GM06990 (cell line): ENCODE measurements at places on chromosomes 1 and 21.

DNA sequence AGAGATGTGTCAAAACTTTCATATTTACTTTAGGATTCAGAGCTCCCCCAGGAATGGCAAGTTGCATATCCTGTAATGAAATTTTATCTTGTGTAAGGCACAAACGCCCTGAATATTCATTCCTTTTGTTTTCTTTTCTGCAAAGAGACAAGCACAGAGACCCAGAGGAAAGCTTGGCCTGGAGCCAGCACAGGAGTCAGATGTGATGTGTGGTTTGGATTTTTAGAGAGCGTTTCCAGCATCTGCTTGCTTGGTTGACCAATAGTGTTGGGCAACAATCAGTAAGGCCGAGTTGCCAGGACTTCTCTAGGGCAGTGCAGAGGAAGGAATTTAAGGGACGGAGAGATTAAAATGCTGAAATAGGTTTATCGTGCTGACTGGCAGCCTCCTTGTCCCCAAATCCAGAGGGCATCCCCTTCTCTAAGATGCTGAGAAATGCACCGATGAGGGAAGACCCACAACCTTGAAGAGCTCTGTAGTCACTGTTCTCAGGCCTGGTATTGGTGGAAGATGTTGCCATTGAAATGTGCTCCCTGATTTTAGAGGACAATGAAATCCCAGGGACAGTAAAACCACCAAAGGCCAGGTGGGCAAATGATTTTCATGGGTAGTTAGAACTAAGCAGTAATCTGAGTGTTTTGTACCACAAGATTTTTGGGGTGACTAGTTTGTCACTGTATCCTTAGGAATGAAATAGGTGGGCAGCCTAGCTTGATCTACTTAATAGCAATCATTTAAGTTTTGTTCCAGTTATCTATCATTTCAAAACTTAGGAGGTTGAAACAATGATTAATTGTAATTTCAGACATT lies 37.9 kb upstream of the RHOU start:
- DNase-seq = no peak

DNA sequence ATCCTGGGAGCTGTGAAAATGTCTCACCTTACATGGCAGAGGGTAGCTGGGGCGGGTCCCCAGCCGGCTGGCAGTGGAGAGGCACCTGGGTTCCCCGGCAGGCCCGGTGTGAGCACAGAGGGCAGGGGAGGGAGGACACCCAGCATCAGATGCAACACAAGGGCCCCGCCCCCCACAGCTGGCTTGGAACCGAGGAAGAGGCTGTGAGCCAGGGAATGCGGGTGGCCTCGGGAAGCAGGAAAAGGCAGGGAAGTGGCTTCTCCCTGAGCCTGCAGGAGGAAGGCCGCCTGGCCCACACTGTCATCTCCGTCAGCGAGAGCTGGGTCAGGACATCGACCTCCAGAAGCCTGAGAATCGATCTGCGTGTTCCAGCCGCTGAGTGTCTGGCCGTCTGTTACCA lies 87.3 kb downstream of the SIK1 start:
- DNase-seq = no peak

DNA sequence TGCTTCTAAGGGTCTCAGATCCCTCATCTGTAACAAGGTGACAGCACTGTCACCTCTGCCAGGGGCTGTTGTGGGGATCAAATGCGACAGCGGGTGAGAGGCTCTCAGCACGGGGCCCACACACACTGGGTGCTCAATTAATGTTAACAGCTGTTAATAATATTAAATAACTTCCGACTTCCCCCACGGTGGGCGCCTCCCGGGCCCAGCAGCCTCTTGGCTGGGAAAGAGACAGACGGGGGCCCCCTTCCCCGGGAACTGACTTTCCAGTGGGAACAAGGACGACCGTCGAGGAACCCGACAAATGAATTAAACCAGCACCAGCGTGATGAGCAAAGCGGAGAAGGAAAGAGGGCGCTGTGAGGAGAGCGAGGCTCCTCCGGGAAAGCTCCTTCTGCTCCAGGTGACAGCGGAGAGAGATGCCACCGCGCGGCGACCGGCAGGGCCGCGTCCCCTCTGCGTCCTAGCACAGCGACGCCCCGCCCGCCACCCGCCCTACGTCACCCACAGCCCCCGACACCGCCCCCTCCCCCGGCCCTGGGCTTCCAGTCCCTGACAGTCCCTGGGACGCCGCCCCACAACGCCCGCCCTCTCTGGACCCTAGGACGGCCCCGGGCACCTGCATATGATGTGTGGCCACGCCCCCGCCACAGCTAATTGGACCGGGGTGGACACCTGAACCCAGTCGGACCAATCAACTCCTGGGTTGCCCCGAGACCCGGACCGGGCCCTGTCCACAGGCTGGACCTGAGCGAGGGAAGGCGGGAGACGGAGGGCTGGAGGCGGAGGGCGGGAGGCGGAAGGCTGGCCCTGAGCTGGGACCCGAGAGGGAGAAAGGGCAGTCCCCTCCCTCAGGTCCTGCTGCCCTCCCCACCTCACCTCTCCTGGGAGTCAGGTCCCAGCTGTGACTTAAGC lies 38.2 kb downstream of the MATN1 start:
- no peak for DNase-seq

- DNase-seq = no peak
Observed at GRCh38 chr1:15797614-15798390, 9.6 kb downstream of the UQCRHL start.

- DNase-seq = no peak
Observed at GRCh38 chr1:161180639-161181038, 3.3 kb upstream of the B4GALT3 start.
